ENCODE measurements at places on chromosomes 7 and 10. TPM values are rescaled to one million over a fixed set of nuclear protein-coding genes. Genes with fewer than 3 reads are reported as not detected.
A peak's percentile ranks its signal among the peaks of the same experiment; 100 is the strongest.

TCF7L2 gene
- 36.8 TPM for total RNA-seq

NPFFR1 gene
- total RNA-seq: 0.59 TPM

EMX2 gene
- 5.5 TPM for total RNA-seq

AKR1E2 gene
- 15.5 TPM for total RNA-seq

GIMAP4 gene
- 19.1 TPM for total RNA-seq

GRCh38 chr7:48245751-48246472, 74.7 kb downstream of the ABCA13 start:
- DNase-seq: no peak

DNA sequence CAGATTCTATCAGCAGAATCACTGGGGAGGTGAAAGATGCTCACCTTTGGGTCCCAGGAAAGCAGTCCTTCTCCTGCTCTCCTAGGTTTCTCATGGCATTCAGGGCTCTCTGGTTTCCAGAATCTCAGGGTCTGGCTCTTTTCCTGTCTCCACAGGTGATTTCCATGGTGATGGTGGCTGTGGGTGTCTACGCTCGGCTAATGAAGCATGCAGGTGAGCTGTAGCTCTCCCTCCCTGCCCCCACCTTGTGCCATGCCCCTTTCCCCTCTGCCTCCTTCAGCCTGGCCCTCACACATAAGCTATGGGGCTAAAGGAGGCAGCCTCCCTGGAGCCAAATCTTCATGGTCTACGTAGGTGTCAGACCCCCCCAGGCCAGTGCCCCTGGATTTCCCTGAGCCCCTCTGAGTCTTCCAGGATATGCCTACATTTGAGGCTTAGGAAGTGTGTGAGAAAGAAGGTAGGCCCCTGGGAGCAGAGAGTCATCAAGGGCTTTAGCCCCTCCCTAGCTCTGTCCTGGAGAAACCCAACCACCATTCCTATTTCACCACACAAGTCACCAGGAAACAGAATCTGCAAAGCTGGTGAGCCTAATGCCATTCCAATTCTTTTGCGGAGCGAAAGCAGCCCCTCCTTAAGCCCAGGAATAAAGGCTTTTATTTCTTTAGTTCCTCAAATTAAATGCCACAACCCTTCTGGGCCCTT, 17.2 kb downstream of the TSPAN33 start:
- DNase-seq: no peak

DNA sequence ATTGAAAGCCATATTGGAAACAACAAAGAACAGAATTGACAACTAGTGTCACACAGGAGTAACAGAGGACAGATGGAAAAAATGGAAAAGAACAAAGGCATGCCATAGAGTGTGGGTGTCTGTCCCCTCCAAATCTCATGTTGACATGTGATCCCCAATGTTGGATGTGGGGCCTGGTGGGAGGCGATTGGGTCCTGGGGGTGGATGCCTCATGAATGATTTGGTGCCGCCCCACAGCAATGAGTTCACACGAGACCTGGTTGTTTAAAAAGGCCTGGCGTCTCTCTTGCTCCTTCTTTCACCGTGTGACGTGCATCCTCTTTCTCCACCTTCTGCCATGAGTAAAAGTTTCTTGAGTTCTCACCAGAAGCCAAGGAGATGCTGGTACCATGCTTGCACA, 87.4 kb upstream of the GPR26 start:
- no peak for DNase-seq

DNA sequence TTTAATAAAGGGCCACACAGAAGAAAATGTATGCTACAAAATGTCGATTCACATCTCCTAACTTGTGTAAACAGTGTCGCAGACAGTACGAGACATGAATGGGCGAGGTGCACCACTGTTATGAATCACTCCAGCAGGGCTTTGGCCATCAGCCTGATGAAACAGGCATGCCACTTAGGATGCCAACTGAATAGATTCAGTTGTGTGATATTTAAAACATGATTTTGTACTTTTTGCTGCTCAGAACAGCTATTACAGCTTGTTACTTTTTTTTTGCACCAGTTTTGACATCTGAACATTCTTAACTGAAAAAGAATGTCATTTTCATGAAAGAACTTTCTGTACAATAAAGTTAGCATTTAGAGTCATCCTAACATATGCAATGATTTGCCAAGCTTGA, 138.1 kb downstream of the VTI1A start:
- no peak for DNase-seq

DNA sequence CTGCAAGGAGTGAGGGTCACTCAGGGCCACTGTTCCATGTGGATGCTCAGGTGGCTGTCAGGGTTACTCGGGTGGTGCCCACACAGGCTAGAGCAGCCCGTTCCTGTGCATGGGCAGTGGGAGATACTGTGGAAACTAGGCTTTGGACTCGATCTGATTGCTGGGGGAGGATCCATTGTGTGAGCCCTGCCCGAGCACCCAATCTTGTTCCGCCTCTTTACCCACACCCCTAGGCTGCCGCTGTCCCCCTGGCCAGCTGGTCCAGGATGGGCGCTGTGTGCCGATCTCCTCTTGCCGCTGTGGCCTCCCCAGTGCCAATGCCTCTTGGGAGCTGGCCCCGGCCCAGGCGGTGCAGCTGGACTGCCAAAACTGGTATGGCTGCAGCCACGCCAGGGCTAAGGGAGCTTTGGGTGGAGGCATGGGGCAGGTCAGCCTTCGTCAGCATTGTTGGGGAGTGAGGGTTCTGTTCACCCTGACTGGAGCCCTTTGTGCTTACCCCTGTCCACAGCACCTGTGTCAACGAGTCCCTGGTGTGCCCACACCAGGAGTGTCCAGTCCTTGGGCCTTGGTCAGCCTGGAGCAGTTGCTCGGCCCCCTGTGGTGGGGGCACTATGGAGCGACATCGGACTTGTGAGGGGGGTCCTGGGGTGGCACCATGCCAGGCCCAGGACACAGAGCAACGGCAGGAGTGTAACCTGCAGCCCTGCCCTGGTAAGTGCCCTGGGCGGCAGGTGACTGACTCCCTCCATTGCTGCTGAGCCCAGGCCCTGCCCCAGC, 12.4 kb upstream of the ZNF862 start:
- no peak for DNase-seq

DNA sequence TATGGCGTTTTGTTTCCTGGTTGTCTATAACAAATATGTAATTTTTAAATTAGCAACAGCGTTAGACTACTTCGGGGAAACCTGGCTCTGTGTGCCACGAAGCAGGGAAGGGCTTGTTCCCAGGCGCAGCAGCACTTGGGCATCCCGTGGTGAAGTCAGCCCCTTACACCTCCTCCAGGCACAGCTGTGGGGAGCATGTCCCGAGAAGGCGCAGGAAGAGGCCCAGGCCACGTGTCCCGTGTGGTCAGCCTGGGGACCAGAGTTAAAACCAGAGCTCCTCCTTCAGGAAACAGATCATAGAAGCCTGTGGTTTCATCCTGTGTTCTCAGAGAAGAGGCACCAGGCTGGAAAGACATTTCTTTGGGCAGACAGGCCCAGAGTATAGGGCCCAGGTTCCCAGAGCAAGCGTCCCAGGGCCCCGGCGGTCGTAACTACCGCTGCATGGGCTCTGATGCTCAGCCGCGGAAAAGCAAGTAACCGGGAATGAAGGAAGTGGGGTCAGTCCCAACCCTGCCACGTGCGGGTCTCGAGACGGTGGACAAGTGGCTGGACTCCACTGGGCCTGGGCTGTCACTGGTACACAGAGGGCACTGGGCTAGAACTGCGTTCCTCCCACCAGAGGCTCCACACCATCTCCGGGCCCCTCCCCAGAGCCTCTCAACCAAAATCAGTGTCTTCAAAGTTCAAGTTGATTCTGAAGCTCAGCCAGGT, 7.1 kb downstream of the NUDT1 start:
- peak; percentile 92 for DNase-seq

- no peak for DNase-seq
Measured at GRCh38 chr7:68744036-68744435, 854.2 kb upstream of the AUTS2 start.

- no peak for DNase-seq
Measured at GRCh38 chr7:72441791-72442190, 29.7 kb upstream of the CALN1 start.

DNA sequence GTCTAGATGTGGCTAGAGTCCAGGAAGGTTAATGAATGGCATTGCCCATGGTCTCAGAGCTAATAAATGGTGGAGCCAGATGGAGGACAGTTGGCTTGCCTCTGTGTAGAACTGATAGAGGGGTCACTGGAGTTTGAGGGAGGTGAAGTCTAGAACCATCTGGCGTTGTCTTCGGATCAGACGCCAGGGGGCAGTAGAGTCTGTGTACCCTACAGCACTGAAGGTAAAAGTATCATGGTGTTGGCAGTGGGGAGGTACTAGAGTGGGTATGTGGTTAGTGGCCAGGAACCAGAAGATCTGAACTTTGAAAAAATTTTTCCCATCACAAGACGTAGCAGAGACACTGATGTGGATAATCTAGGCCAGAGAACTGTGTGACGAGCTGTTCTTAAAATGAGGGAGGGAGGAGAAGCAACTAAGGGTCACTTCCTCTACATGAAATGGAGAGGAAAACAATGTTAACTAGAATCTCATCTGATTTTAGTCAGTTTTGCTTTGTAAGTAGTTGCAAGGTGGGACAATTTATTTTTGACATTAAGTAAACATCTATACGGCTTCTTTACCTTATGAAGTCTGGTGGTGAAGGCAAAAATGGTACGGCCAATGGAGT, 227.9 kb upstream of the PRSS58 start:
- DNase-seq: no peak

Data from skin of body (tissue), 3 donors.